ENCODE measurements at places on chromosomes 12 and 14. TPM values are rescaled to one million over a fixed set of nuclear protein-coding genes. Genes with fewer than 3 reads are reported as not detected.

The FUT8 gene
- total RNA-seq: 69.2 TPM

DNA sequence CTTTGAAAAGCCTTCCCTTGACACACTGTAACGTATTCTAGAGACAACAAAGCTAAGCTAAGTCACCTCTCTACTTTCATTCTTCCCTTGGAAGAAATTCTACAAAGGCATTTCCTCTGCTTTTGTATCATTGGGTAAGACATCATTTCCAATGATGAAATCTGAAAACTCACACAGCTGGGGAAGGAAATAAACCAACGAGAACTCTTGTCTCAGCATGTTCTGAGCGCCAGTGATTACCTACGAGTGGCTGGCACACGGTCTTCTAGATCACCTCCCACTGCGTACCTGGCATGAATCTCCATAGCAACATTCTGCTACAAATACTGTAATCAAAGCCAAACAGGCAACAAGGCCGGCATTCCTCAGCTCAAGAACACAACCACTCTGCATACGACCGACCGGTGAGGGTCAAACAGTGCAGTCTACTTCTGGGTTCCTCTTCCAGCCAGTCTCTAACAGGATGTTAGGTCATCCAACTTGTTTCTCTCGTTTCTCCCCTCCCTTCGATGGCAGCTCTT, 7.6 kb downstream of the VPS37B start:
- no peaks in the 10 kb centered on the region for H3K27me3 ChIP-seq
- peak overlapping the region; percentile 52 for H3K27ac ChIP-seq
- peaks cover 49% of the 10 kb centered on the region for H3K4me1 ChIP-seq
- no peak overlapping the region for H3K4me3 ChIP-seq
- no peak for DNase-seq

The CEBPE gene
- total RNA-seq: not detected

GRCh38 chr14:90330203-90331196, 1.2 kb downstream of the NRDE2 start:
- H3K27me3 ChIP-seq: peaks cover 5% of the 10 kb centered on the region
- H3K27ac ChIP-seq: no peak overlapping the region
- no peak for DNase-seq
- peak overlapping the region; percentile 59 for H3K4me3 ChIP-seq
- H3K36me3 ChIP-seq: no peaks in the 10 kb centered on the region

DNA sequence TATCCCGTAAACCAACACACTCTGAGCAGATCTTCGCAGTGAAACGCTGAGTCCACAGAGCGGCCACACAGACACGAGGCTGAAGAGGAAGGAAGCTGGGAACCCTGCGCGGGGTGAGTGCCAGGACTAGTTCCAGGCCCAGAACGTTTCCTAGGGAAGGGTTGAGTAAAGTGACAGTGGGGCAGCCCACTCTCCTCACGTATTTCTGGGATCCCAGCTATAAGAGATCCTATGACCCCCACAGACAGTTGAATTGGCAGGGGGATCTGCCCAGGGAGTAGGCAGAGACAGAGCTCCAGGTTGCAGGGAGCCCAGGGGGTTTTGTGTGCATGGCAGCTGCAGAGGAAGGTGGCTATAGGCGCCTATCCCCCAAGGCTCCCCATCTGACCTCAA, 51.1 kb downstream of the GTF2A1 start:
- no peak for DNase-seq
- H3K4me1 ChIP-seq: peaks cover 16% of the 10 kb centered on the region
- H3K27ac ChIP-seq: no peak overlapping the region
- no peaks in the 10 kb centered on the region for H3K36me3 ChIP-seq
- no peaks in the 10 kb centered on the region for H3K27me3 ChIP-seq

DNA sequence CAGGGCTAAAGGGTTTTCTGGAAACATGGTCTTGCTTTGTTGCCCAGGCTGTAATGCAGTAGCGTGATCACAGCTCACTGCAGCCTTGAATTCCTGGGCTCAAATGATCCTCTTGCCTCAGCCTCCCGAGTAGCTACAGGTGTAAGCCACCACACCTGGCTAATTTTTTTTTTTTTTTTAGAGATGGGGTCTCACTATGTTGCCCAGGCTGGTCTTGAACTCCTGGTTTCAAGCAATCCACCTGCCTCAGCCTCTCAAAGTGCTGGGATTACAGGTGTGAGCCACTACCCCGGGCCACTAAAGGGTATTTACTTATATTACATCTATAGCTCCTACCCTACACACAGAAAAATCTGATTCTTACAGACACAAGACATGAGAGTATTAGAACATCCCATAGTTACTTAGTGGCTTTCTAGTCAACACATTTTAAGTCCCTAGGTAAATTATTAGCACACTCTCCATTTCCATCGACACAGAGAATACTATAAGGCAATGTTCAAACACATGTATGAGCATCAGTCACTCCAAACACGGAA, 6.2 kb upstream of the DCAF11 start:
- H3K27me3 ChIP-seq: no peaks in the 10 kb centered on the region
- no peaks in the 10 kb centered on the region for H3K4me1 ChIP-seq
- H3K36me3 ChIP-seq: 0 out of 2 replicates have a peak, but pooled peaks cover 2% of the 10 kb centered on the region

The PRKD1 gene
- 3.6 TPM for total RNA-seq

- H3K27me3 ChIP-seq: peaks cover 43% of the 10 kb centered on the region
- H3K27ac ChIP-seq: no peak overlapping the region
- no peaks in the 10 kb centered on the region for H3K36me3 ChIP-seq
Measured at GRCh38 chr12:53695152-53696145, 19.6 kb upstream of the ATP5MC2 start.

GRCh38 chr12:91343010-91343409, 160.4 kb upstream of the DCN start:
- H3K36me3 ChIP-seq: no peaks in the 10 kb centered on the region
- H3K4me1 ChIP-seq: no peaks in the 10 kb centered on the region
- no peak for DNase-seq
- no peak overlapping the region for H3K4me3 ChIP-seq
- H3K27me3 ChIP-seq: no peaks in the 10 kb centered on the region

All from SJSA1 (cell line).